Choroid plexus epithelial cell (primary cell): ENCODE measurements at places on chromosomes 4 and X.

GRCh38 chr4:56062526-56063145, 113.9 kb downstream of the CEP135 start:
- DNase-seq, result no peak

DNA sequence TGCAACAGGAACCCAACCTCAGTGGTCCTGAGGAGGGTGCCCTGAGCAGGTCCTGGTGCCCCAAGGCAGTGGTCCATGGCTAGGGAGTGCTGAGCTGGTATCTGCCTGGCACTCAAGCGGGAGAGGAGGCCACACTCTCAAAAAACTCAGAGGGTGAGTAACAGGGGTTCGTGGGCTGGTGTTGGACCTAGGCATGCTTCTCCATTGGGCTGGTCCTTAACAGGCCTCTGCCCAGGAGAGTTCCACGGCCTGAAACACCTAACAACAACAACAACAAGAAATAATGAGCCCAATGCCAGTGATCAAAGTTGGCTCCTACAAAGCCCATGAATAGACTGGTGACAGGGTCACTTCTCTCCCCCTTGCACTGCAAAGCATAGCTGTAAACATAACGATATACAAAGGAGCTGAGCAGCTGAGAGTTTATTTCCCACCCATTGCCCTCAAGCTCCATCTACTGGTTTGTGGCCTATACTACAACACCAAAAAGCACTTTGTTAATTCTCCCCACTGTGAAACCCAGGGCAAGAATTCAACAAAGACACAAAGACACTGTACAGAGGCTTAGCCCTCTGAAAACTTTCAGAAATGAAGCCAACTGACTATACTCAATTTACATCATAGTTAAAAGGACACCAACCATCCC, 736.1 kb upstream of the ADGRL3 start:
- peak; percentile 37 for DNase-seq

DNA sequence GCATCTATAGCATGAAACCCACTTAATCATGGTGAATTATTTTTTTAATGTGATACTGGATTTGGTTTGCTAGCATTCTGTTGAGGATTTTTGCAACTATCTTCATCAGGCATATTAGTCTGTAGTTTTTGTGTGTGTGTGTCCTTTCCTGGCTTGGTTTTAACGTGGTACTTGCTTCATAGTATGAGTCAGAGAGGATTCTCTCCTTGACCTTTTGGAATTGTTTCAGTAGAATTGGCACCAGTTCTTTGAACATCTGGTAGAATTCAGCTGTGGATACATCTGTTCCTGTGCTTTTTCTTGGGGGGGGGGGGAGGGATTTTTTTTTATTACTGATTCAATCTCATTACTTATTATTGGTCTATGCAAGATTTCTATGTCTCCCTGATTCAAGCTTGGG, 232.0 kb upstream of the KLF8 start:
- DNase-seq, result peak; percentile 1

DNA sequence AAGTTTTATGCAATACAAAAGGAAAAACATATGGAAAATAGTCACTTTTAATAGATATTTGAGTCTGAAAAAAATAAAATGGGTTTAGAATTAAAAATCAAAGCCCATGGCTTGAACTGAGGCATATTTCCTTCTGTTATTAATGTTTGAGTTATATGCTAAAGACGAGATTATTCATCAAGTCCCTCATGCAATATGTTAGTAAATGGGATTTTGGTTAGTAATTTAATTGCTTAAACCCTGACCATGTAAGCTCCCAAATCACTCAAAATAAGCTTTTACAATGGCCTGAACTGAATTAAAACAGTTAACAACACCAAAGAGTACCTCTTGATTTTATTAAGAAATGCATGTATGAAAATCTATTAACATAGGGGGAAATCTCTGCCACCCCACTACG, 12.1 kb downstream of the UNC5C start:
- DNase-seq, result no peak

GRCh38 chr4:57270346-57270745, 160.2 kb upstream of the IGFBP7 start:
- peak; percentile 2 for DNase-seq

DNA sequence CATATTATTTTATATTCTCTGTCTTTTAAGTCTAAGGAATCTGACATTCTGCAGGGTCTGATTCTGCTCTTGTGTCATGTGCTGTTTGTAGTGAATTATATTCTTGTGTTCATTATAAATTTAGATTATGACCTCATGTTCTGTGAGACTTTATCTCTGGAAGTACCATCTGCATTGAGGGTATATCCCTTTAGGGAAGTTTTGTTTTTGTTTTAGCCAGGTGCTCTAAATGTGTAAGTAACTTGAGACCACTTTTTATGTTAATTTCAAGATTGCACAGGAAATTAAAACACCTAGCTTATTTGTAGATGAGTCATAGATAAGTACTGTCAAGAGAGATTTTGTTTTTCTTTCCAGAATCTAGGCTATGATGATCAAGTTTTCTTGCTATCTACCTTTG, 35.0 kb upstream of the DKK2 start:
- peak; percentile 13 for DNase-seq
